Pancreas (tissue), 10 donors: ENCODE measurements at places on chromosomes 2 and 18.

- DNase-seq, result no peak
Observed at GRCh38 chr2:95260028-95261023, 13.9 kb upstream of the PROM2 start.

DNA sequence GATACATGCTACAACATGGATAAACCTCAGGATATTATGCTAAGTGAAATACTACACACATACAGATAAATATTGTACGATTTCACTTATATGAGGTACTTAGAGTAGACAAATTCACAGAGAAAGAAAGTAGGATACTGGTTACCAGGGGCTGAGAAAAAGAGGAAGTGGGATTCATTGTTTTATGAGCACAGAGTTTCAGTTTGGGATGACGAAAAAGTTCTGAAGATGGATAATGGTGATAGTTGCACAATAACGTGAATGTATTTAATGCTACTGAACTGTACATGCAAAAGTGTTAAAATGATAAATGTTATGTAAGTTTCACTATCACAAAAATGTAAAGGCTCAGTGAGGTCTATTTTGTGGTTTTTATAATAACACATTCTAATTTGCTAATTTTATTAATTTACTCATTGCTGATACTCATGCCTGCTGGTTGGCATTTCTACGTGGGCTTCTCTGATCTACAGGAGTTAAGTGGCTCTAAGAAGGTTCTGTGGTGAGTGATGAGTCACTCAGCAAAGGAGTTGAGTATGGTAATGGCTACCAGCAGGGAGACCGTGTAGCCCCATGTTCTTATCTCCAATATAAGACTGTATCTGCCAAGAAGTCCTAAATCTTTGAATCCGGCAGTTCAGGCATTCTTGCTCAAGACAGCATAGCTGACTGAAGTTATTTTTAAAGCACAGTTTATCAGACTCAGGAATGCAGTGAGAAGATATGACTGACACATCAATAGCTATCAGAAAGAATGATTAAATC, 41.1 kb downstream of the UPP2 start:
- no peak for DNase-seq

GRCh38 chr2:50929661-50930060, 102.3 kb downstream of the NRXN1 start:
- DNase-seq, result no peak

GRCh38 chr2:11446733-11447248, 19.2 kb downstream of the E2F6 start:
- DNase-seq, result no peak

- DNase-seq, result no peak
Observed at GRCh38 chr2:137862651-137863050, 101.6 kb upstream of the HNMT start.

- no peak for DNase-seq
Observed at GRCh38 chr18:7062811-7063210, 54.8 kb downstream of the LAMA1 start.

DNA sequence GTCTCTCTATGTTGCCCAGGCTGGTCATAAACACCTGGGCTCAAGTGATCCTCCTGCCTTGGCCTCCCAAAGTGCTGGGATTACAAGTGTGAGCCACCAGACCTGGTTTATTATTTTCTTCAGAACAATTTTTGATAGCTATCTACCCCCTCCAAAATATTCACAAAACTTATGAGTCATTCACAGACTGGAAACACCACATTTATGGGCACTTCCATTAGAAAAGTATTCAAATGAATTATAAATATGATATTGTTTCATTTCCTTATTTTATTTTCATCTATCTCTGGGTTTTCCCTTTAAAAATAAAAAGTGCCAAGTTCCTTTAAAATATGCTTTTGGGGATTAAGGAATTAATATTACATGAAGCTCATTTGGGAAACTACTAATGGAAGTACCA, 58.8 kb upstream of the MSTN start:
- no peak for DNase-seq

DNA sequence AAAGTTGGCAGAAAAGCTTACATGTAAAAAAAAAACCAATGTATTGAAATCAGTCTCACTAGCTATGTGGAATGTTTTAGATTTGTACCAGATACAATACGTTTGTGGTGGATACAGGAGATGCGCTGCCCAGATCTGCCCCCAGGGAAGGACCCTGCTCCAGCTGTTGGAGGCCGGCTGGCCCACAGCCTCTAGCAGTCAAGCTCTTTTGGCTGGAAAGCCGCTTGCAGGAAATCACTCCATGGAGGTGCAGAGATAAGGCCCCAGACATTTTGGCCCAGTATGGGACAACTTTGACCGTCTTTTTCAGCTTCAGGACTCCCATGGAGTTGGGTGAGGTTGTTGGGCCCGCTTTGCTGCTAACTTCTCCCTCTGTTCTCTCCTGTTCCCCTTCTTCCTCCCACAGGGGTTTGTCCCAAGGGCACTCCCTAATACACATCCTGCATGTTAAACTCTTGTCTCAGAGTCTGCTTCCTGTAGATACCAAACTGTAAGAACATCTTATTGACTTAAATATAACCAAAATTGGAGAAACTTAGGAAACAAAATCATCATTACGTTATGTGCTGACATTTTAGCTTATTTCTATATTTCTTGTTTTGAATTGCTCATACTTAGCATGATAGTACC, 1.7 kb upstream of the QPCT start:
- DNase-seq, result no peak

- no peak for DNase-seq
Observed at GRCh38 chr2:21633911-21634310, 510.1 kb downstream of the TDRD15 start.
